Astrocyte of the cerebellum (primary cell): ENCODE measurements at places on chromosomes 6 and 20.
A peak's percentile ranks its signal among the peaks of the same experiment; 100 is the strongest.

GRCh38 chr20:59003836-59004492, 3.1 kb downstream of the CTSZ start:
- no peak for DNase-seq

- DNase-seq, result peak; percentile 93
These were observed at the start of gene EPHA7 for GRCh38 chr6:93419304-93420162. Gene EPHA7, minus strand, starts transcription at chr6:93419559. Its CDS starts 218 bp downstream, at chr6:93419341.

DNA sequence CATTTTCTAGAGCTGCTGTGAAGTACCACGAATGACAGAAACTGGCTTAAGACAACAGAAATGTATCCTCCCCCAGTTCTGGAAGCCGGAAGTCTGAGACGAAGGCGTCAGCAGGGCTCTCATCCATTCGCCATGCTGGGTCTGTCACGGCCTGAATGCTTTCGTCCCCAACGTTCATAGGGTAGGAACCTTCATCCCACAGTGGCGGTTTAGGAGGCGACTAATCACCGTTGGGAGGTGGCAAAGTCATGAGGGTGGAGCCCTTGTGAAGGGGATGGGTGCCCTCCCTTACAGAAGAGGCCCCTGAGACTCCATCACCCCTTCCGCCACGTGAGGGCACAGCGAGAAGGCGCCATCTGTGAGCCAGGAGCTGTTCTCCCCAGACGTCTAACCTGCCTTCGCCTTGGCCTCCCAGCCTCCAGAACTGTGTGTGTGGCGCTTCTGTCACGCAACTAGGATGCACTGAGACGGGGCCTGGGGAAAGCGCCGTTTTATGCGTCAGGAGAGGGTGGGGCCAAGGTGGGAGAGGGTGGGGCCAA, 250.3 kb downstream of the TTLL2 start:
- no peak for DNase-seq

GRCh38 chr6:167307342-167307955, 16.3 kb downstream of the UNC93A start:
- no peak for DNase-seq

DNA sequence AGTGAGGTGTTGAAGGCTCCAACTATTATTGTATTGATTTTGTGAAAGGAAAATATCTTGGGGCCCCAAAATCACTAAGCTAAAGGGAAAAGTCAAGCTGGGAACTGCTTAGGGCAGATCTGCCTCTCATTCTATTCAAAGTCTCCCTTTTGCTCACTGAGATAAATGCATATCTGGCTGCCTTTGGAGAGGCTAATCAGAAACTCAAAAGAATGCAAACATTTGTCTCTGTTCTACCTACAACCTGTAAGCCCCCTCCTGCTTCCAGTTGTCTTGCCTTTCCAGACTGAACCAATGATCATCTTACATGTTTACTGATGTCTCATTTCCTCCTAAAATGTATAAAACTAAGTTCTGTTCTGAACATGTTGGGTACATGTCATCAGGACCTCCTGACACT, 125.9 kb downstream of the HTR1B start:
- no peak for DNase-seq

DNA sequence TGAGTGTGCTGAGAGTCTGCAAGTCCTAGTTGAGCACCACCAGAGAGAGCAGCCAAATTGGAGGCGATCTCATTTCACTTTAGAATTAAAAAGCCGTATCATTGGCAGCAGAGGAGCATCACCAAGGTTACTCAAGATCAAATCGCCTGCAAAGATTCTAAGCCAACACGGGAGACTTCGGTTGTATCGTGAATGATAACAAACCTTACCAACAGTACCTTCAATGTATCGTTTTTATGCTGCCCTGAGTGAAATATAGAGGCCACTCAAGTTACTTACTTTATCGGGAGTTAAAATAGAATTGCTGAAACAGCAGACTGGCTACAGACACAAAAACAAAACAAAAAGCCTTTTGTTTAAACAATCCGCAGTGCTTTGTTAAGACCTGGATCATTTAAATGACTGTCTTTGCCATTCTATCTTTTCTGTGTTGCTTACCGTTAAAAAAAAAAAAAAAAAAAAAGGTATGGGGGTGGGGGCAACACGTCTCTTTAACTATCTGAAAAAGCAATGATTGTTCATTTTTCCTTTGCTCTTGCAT, 14.2 kb downstream of the NHSL1 start:
- DNase-seq, result no peak

DNA sequence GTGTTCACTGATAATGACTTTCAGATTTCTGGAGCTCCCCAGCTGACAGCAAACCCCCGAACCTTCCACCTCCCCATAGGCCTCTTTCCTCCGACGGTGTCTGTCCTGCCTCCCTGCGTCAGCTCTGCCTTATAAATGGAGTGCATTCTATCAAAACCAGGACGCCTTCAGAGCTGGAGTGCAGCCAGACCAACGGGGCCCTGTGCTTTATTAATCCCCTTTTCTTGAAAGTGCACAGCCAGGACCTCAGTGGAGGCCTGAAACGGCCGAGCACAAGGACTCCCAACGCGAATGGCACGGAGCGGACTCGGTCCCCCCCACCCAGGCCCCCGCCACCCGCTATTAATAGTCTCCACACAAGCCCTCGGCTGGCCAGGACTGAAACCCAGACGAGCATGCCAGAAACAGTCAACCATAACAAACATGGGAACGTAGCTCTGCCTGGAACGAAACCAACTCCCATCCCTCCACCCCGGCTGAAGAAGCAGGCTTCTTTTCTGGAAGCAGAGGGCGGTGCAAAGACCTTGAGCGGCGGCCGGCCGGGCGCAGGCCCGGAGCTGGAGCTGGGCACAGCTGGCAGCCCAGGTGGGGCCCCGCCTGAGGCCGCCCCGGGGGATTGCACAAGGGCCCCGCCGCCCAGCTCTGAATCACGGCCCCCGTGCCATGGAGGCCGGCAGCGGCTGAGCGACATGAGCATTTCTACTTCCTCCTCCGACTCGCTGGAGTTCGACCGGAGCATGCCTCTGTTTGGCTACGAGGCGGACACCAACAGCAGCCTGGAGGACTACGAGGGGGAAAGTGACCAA, 42.3 kb upstream of the NAA20 start:
- DNase-seq, result peak; percentile 96

DNA sequence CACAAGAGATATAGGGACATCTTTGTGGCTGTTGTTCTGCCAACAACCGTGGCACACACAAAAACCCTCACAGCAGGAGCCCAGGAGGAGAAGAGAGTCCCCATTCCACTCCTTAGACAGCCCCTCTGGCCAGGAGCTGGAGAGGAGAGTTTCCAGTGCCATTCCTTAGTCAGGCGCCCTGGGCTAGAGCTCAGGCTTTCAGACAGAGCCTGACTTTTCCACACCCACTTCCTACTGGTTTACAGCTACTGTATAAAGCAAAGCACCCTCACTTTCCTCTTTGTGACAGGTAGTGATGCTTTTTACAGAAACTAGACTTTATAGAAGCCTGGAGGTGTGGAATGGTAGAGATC, 145.9 kb downstream of the SYCP2 start:
- no peak for DNase-seq

DNA sequence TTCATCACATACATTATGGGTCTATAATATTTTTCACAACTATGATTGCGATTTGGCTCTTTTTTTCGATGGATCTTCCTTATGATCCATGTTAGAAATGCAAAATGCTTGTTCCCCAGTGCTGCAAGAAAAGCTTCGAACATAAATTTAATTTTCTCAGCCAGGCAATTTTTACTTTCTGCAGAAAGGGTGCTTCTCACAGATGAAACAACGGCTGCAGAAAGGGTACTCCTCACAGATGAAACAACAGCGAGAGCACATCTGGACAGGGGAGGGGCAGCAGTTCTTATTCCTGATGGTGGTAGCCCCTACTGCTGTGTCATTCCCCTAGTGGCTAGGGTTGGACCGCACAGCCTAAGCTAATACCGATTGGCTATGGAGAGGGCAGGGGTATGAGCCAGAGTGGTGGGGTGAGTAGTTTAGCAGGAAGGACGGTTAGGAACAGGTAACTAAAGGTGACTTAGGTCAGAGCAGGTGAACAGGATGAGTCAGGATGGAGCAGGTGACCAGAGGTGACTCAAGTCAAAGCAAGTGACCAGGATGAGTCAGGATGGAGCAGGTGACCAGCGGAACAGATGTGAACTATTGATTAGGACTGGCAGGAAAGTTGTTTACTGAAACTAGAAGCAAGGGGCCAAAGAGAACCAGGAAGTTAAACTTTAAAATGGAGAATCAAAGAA, 13.4 kb upstream of the TREML4 start:
- DNase-seq, result no peak

- DNase-seq, result no peak
These were observed 324.9 kb upstream of the CITED2 start for GRCh38 chr6:139699335-139699734.

DNA sequence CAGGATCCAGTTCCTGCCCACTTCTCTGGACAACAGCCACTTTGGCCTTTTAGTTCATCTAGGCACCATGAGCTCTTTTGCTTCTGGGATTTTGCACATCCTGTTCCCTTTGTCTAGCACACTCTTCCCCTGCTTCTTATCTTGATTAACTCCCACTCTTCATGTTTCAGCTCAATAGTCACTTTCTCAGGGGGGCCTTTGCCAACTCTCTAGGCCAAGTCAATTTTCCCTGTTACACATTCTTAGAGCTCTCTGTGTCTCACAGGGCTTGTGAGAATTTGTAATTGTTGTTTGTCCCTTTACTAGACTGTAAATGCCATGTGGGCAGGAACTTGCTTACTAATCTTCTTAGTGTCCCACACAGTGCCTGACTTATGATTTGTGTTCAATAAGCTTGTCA, 58.1 kb upstream of the EPB41L1 start:
- DNase-seq, result no peak
